Activated T-helper 1 cell treated with anti-CD3 and anti-CD28 coated beads, Interleukin-12 subunit alpha, Interleukin-12 subunit beta, Interleukin-2, Interleukin-4 antibody, amounts not matched to agents 30 ng/mL and 10 ng/mL and 1 ng/mL, durations not matched to agents 14 hours and 24 hours and 36 hours (primary cell): ENCODE measurements at places on chromosomes 16 and 17. TPM values are rescaled to one million over a fixed set of nuclear protein-coding genes. Genes with fewer than 3 reads are reported as not detected.

TIMP2 gene
- 1.0 and 1.1 TPM in 2 replicates for total RNA-seq

- H3K4me1 ChIP-seq, result no peaks in the 10 kb centered on the region
- no peak overlapping the region for H3K27ac ChIP-seq
- H3K4me3 ChIP-seq, result no peak overlapping the region
These were observed 119.1 kb downstream of the IRF8 start for GRCh38 chr16:86018071-86018470.

GRCh38 chr16:86799367-86799766 is 221.0 kb downstream of the FOXL1 start:
- H3K4me1 ChIP-seq, result no peaks in the 10 kb centered on the region
- no peak for DNase-seq
- H3K27me3 ChIP-seq, result peaks cover 13% of the 10 kb centered on the region

DNA sequence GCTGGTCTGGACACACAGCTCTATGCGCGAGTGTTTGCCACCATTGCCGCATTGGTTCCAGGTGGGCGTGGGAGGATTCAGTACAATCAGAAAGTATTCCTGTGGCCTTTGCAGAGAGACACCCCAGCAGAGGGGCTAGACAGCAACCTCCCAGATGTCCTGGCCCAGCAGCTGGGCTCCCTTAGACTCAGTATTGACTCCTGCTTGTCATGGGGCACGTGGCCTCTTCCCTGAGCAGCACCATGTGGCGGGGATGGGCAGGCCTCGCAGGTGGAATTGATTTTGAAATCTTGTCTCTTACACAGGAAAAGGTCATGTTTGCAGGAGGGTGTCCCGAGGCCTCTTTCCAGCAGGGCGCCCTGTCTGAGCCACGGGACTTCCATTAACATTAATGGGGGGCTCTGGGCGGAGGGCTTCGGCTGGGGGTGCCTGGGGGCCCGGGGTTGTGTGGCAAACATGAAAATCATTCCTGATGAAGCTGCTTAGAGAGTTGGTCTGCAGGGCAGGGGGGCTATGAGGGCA is 96.4 kb downstream of the C16orf78 start:
- H3K36me3 ChIP-seq, result no peaks in the 10 kb centered on the region
- H3K27me3 ChIP-seq, result no peaks in the 10 kb centered on the region
- no peak overlapping the region for H3K27ac ChIP-seq
- DNase-seq, result no peak

CSF3 gene
- total RNA-seq, result not detected in 2 replicates

DNA sequence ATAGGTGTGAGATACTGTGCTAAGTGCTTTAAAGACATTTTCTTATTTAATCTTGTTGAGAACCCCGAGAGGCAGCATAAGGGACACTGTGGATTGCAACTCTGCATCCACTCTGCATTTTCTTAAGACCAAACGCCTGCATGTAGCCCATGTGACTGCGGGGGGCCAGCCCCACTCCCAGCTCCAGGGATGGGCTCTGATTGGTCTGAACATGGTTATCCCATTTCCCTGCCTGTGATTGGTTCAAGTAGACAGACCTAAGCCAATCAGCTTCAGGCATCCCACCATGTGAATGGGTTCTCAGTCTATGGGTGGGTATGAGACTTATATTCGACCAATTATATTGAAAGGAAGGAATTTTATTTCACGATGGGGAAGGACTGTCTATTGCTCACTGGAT is 33.2 kb upstream of the USP7 start:
- peaks cover 2% of the 10 kb centered on the region for H3K27me3 ChIP-seq
- H3K36me3 ChIP-seq, result no peaks in the 10 kb centered on the region
- H3K27ac ChIP-seq, result no peak overlapping the region
- DNase-seq, result no peak
- peaks cover 1% of the 10 kb centered on the region for H3K4me1 ChIP-seq

- H3K36me3 ChIP-seq, result peaks cover 10% of the 10 kb centered on the region
- no peak overlapping the region for H3K27ac ChIP-seq
- peaks cover 5% of the 10 kb centered on the region for H3K27me3 ChIP-seq
- DNase-seq, result no peak
These were observed 4.1 kb downstream of the NETO2 start for GRCh38 chr16:47139561-47140185.

NLE1 gene
- 51.1 and 54.4 TPM in 2 replicates for total RNA-seq

GRCh38 chr17:48505788-48506187 is 25.0 kb downstream of the HOXB1 start:
- H3K27ac ChIP-seq, result peak overlapping the region; percentile 84
- H3K27me3 ChIP-seq, result peaks cover 8% of the 10 kb centered on the region
- peak; percentile 70 for DNase-seq
- peak overlapping the region; percentile 60 for H3K4me3 ChIP-seq

DNA sequence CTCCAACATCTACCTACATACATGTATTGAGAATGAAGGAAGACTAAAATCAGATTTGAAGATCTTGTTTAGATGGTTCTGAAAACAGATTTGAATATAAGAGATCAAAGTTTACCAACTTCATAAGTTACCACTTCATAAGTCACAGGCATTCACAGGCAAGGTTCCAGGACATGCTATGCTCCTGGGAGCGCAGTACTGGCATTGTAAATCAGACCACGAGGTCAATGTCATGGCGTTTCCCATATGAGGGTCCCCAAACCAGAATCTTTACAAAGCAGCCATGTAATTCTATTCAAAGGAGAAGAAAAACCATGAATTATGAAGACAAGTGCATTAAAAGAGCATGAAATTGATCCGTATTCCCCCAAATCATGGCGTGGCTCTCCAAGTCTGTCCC is 3.0 kb downstream of the CDH11 start:
- H3K27ac ChIP-seq, result no peak overlapping the region

- peaks cover 12% of the 10 kb centered on the region for H3K36me3 ChIP-seq
- DNase-seq, result peak; percentile 74
- peak overlapping the region; percentile 3 for H3K27ac ChIP-seq
- peak overlapping the region; percentile 20 for H3K4me3 ChIP-seq
- H3K27me3 ChIP-seq, result peaks cover 6% of the 10 kb centered on the region
These were observed 54.2 kb upstream of the SEC14L1 start for GRCh38 chr17:77086433-77087010.

GRCh38 chr17:66309793-66310192 is 7.4 kb downstream of the PRKCA start:
- DNase-seq, result no peak
- H3K27ac ChIP-seq, result peak overlapping the region; percentile 77
- peaks cover 94% of the 10 kb centered on the region for H3K4me1 ChIP-seq
- H3K4me3 ChIP-seq, result peak overlapping the region; percentile 46
- no peaks in the 10 kb centered on the region for H3K27me3 ChIP-seq
- peaks cover 64% of the 10 kb centered on the region for H3K36me3 ChIP-seq

DNA sequence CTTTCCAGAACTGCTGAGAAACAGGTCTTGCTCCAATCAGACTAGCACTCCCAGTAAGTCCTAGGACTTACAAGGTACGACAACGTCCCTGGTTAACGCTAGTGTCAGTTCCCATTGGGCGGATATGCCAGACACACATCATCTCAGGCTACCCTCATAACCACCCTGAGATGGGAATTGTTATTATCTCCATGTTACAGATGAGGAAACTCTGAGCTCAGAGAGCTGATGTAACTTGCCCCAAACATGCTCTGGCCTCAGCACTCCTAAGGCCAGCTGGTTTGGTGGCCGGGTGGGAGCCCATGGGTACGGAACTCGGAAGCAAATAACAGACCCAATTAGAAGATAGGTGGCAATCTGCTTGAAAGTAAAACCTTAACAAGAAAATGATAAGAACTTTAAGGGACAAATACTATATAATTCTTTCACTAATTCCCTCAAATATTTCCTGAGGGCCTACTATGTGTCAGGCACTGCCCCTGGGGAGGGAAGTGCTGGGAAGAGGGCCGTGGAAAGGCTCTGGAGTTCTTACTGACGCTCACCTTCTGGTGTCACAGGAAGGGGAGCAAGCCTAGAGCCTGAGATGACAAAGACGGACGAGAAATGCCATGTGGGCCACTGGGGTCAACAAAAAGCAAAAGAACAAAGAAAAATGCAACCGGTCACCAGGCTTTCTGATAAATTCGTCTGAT is 6.9 kb downstream of the CREBBP start:
- peaks cover 68% of the 10 kb centered on the region for H3K4me1 ChIP-seq
- peaks cover 20% of the 10 kb centered on the region for H3K36me3 ChIP-seq
- no peak for DNase-seq
- H3K4me3 ChIP-seq, result no peak overlapping the region

KLHL10 gene
- total RNA-seq, result not detected in 2 replicates

DNA sequence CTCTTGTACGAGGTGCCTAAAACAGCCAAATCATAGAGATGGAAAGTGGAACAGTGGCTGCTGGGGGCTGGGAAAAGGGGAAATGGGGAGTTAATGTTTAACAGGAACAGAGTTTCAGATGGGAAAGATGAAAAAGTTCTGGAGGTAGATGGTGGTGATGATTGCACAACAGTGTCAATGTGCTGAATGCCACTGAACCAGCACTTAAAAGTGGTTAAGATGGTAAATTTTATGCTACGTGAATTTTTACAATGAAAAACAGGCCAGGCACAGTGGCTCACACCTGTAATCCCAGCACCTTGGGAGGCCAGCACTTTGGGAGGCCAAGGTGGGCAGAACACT is 130.4 kb downstream of the C16orf78 start:
- DNase-seq, result no peak
- H3K27ac ChIP-seq, result no peak overlapping the region
- no peaks in the 10 kb centered on the region for H3K27me3 ChIP-seq
- no peaks in the 10 kb centered on the region for H3K36me3 ChIP-seq

GRCh38 chr16:66599726-66600125 is 4.8 kb upstream of the CMTM3 start:
- no peak overlapping the region for H3K4me3 ChIP-seq
- H3K4me1 ChIP-seq, result peaks cover 54% of the 10 kb centered on the region
- no peaks in the 10 kb centered on the region for H3K27me3 ChIP-seq
- no peak for DNase-seq
- no peak overlapping the region for H3K27ac ChIP-seq

- H3K27me3 ChIP-seq, result no peaks in the 10 kb centered on the region
- peaks cover 5% of the 10 kb centered on the region for H3K4me1 ChIP-seq
- peaks cover 15% of the 10 kb centered on the region for H3K36me3 ChIP-seq
These were observed 104.4 kb downstream of the VPS53 start for GRCh38 chr17:610276-610675.

- no peak overlapping the region for H3K4me3 ChIP-seq
- H3K4me1 ChIP-seq, result no peaks in the 10 kb centered on the region
- H3K27ac ChIP-seq, result no peak overlapping the region
- peaks cover 5% of the 10 kb centered on the region for H3K27me3 ChIP-seq
- H3K36me3 ChIP-seq, result no peaks in the 10 kb centered on the region
These were observed 20.6 kb downstream of the B9D1 start for GRCh38 chr17:19341641-19342610.

DNA sequence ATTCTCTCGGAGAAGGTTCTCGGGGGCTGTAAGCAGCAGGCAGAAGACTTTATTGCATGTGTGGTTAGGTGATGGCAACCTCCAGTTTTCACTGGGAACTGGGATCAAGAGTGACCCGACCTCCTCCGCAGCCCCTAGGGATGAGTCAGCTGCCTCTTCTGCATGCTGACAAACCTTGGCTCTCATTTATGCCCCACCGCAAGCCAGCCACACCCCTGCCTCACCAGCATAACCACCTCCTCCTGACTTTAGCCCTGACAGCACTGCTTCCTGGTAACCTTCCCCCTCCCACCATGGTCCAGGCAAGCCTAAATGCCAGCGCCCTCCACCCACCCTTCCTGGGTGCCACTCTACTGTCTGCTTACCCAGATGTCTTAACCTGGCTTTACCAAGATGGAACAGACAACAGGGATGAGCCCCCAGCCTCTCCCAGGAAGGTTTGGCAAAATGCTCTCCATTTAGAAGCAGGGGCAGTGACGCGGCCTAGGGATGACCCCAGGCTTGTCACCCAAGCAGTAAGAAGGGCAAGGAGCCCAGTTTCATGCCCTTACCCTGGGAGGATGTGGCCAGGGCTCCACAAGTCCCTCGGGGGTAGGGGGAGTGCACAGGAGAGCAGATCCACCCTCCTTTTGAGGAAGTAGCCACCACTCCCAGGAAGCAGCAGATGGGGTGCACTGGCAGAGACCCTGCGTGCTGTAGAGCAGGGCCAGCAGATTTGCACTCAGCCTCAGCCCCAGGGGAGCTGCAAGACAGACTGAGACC is 73.5 kb downstream of the GOSR1 start:
- H3K27me3 ChIP-seq, result peaks cover 2% of the 10 kb centered on the region
- DNase-seq, result no peak
- no peak overlapping the region for H3K27ac ChIP-seq
- no peak overlapping the region for H3K4me3 ChIP-seq
- peaks cover 12% of the 10 kb centered on the region for H3K4me1 ChIP-seq

DNA sequence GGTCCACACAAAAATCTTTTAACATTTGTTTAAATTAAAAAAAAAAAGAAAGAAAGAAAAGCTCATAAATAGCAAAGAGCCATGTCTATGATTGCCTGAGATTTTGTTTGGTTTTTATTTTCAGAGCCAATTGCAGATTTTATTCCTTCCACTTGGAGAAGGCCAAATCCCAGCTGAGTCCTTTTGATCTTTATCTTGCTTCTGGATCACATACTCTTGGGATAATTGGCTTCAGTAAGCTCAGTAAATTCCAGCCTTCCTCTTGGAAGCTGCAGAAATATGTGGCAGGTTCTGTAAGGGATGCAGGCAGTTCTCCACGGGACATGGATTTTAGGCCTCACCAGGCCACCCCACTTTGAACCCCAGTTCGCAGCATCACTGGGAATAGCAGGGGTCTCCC is 63.3 kb upstream of the TMC5 start:
- H3K4me3 ChIP-seq, result no peak overlapping the region
- no peaks in the 10 kb centered on the region for H3K36me3 ChIP-seq
- no peak overlapping the region for H3K27ac ChIP-seq
- H3K4me1 ChIP-seq, result no peaks in the 10 kb centered on the region
- DNase-seq, result no peak

CNTNAP1 gene
- total RNA-seq, result 1.8 and 2.2 TPM in 2 replicates

DNA sequence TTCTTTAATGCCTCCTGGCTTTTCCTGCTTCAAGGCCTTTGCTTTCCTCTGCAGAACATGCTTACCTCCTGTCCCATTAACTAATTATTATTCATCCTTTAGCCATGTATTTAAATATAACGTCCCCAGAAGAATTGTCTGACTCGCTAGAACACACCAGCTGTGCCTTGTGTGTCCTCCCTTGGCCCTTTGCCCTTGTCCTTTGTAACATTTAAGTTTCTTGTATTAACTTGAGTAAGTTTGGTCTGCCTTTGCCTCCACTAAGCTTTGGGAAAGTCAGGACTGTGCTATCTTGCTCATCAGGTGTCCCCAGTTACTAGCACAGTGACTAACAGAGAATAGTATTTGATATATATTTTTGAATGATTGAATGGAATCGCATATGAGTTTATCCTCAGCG is 29.6 kb upstream of the ABCA9 start:
- no peaks in the 10 kb centered on the region for H3K4me1 ChIP-seq
- no peaks in the 10 kb centered on the region for H3K36me3 ChIP-seq
- no peak for DNase-seq
- H3K27ac ChIP-seq, result no peak overlapping the region
- no peak overlapping the region for H3K4me3 ChIP-seq

UNC45B gene
- total RNA-seq, result not detected in 2 replicates

- no peak overlapping the region for H3K27ac ChIP-seq
- H3K4me3 ChIP-seq, result no peak overlapping the region
These were observed 18.3 kb upstream of the CLEC18A start for GRCh38 chr16:69932691-69933392.

DNA sequence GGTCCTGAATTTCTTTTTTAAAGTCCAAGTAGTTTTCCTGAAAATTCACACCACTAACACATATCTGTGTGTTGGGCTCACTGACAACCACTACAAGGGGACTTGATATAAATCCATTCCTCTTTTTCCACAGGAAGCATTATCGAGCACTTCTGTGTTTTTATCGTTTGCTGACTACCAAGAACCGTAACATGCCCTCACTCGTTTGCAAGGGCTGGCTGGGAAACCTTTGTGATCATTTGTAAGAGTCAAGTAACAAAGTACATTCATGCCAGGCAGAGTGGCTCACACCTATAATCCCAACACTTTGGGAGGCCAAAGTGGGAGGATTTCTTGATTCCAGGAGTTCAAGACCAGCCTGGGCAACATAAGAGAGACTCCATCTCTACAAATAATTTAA is 62.1 kb downstream of the ZZEF1 start:
- H3K4me1 ChIP-seq, result peaks cover under 1% of the 10 kb centered on the region
- H3K4me3 ChIP-seq, result no peak overlapping the region
- H3K27ac ChIP-seq, result no peak overlapping the region
